RPMI8226 (cell line): ENCODE measurements at places on chromosomes 3 and 15.

DNA sequence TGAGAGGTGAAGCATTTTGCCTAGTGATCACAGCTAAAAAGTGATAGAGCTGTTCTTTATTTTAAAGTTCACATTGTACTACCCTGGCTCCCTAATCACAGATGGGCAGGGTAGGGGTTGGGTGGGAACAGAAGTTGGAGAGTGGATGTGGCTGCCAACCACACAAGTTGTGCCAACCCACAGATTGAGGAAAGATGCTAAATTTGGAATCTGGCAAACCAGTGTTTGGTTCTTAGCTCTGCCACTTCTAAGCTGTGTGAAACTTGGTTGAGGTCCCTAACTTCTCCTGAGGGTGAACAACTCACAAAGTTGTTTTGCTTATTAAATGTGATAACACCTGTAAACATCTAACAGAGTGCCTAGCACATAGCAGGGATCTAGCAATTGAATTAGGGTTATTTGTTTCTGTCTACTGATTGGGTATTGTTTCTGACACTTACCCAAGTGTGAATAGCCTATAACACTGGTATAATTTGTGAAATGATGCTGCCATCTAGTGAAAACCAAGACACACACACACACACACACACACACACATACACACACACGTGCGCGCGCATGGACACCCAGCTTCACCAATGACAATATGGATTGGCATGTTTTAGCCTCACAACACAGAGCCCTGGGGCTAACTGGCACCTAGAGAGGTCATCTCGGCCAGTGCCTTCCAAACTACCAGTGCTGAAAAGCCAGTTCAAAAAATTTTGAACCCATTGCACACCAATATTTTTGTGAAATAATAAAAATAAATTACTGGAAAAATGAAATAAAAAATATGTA, 25.3 kb downstream of the ADGRG7 start:
- DNase-seq: peak; percentile 27

DNA sequence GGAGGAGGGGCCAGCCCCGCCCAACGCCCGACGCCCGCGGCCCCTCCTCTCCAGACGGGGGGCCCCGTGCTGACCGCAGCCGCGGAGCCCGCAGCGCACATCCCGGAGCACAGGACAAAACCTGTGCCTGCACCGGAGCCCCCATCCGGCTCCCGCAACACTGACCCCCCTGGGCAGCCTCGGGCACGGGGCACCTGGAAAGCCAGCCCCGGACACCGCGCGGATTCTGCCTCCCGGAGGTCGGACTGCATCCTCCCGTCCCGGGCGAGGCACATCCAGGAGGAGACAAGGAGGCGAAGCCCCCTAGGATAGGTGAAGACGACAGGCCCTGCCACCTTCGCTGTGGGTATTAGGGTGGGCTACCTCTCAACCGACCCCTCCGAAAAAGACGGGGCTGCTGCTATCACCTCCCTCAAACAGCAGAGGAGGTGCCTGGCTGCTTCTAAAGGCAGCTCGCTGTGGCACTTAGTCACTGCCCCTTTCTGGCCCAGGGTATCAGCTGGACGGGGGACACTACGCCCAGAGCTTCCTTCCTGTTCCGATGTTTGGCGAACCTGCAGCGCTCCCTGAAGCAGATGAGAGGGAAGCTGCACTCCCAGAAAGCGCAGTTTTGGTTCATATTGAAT, 10.6 kb downstream of the XXYLT1 start:
- DNase-seq: no peak

GRCh38 chr15:64685230-64685888, 90.0 kb downstream of the RBPMS2 start:
- no peak for DNase-seq

DNA sequence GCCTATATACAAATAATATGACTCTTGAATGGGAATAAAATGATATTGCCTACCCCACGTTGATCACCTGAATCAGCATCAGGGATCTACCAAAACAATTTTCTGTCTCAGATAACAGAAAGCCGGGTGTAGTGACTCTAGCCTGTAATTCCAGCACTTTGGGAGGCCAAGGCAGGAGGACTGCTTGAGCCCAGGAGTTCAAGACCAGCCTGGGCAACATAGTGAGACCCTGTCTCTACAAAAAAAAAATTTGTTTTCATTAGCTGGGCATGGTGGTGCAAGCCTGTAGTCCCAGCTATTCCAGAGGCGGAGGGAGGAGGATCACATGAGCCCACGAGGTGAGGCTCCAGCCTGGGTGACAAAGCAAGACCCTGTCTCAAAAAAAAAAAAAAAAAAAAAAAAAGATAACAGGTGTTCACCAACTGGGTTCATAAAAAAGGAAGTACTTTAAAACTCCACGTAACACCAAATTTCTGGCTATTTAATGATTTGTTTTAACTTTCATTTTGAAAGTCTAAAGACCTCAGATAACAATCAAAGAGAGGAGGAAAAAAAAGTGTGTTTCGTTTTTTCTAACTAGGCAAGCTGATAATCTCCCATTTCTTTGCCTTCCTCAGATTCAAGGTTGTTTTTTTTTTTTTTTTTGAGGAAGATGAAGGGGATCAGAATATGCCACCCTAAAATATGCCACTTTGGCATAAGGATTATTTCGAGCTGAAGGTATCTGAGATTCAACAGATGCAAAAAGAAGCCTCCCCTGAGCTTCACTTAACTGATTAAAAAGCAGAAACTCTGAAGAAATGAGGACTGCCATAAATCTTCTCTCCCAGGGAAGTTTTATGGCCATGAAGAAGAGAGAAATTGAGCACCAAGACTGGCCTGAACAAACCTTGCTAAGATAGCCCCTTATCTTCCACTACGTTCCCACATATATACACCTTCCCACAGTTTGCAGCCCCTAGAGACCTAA, 44.1 kb downstream of the TRANK1 start:
- no peak for DNase-seq

- DNase-seq: no peak
Measured at GRCh38 chr3:62109534-62109933, 263.8 kb downstream of the FEZF2 start.

DNA sequence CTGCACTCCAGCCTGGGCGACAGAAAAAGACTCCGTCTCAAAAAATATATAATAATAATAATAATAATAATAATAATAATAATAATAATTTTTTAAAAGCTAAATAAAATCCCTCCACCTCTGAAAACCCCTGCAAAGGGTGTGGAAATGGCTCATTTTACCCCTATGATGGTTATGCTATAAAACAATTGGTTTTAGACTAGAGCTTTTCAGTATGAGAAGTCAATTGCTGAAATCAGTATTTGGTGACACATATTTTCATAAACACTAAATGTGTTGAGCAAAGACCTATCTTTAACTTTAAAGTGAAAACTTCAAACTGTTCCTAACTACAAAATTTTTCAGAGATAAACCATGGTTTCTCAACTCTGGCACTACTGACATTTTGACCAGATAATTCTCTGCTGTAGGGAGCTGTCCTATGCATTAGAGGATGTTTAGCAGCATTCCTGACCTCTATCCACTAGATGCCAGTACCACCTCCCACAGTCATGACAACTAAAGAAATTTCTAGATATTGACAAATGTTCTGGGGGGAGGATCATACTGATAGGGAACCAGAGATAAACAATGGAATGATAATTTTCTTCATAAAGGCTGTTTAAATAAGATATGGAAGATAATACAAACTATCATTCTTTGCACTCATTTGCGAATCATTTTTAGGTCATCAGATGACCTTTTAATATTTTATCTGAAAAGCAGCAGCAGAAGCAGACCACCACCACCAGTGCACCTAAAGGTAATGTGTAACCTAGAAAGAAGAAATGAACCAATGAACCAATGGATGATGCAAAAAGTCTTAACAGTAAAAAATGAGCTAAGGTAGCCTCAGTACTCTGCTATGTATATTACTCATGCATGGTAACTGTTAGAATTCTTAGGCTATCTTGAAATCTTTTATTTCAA, 13.8 kb downstream of the PTPN9 start:
- no peak for DNase-seq

- no peak for DNase-seq
Measured at GRCh38 chr3:109903100-109903499, 565.8 kb upstream of the DPPA4 start.

DNA sequence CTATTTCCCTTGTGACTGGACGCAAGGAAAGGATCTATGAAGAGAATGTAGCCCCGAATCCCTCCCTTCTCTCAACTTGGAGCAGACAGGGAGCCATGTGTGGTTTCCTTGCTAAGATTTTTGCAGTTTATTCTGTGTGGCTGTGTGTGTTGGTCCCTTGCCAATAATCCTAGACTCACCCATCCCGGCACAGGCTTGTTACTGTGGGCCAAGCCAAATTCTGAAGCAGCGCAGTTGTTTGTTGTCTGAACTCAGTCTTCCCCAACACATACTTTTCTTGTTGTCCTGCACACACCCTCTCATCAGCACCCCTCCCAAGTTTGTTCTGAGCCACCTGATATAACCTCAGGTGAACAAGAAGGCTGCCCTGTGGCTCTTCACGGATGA, 193.3 kb upstream of the CTDSPL start:
- no peak for DNase-seq

DNA sequence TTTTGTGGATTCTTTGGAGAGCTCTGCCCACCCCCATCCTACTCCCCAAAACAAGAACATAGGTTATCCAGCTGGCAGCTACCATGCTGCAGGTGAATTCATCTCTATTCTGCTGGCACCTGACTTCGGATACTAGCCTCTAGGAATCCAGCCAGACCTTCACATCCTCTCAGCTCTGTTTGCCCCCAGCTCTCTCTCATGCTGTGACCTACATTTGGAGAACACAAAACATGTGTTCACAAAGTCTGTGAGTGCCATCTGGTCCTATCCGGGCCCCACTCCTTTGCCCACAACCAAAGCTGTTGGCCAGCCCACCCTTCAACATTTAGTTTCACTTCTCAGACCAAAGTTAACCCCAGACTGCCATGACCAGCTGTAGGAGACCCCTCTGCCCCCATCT, 89.4 kb upstream of the C3orf80 start:
- no peak for DNase-seq

- no peak for DNase-seq
Measured at GRCh38 chr3:5301651-5302297, 114.3 kb downstream of the EDEM1 start.

GRCh38 chr3:192156382-192156781, 571.0 kb downstream of the FGF12 start:
- no peak for DNase-seq

- no peak for DNase-seq
Measured at GRCh38 chr3:33146791-33147445, 33.1 kb downstream of the CRTAP start.

DNA sequence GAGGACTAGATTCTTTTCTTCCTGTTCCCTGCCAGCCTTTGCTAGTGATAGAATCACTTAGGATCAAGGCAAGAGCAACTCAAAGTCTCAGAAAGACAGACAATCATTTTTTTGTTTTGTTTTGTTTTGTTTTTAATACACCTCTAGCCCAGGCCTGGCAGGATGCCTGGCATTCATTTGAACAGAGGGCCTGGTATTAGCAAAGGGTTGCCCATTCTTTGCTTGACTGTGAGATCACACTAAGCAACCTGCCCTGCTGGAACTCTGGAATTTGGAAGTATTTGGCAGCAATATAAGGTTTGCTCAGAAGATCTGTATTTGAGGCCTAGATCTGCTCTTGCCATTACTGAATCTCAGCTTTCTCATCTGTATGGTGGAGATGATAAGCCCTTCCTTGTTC, 21.8 kb upstream of the ATP13A5 start:
- no peak for DNase-seq

DNA sequence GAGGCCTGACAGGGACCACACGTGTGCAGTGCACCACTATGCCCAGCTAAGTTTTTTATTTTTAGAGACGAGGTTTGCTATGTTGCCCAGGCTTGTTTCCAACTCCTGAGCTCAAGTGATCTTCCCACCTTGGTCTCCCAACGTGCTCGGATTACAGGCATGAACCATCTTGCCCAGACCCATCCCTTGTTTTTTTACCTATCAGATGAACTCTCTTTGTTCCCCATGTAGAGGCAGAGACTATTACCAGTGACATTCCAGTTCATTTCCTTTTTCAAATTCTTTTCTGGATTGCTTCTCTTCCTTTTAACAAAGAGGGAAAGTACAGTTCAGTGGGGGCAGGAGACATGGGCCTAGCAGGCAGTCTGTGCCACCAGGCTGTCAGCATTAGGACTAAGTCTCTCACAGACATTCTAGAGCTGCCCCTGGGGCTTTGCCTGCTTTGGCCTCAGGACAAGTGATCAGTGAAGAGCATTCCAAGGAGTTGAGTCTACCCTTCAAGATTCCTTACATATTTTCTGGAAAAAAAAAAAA, 103.5 kb upstream of the SLC7A14 start:
- DNase-seq: no peak

DNA sequence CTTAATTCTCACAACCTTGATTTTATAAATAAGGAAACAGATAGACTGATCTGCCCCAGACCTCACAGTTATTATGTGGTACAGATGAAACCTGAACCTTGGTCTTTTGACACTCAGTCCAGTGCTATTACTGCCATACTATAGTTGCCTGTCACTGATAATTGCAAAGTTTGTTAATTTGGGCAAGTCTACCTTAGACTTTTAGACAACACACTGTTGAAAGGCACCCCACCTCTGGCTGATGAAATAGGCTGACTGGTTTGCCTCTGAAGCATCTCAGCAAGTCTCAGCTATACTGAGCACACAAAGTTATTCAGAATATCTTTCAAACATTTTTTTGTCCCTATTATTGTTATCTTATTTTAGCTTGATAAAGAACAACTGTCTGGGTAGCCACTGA, 53.1 kb upstream of the MAP4 start:
- no peak for DNase-seq

GRCh38 chr3:178510496-178510895, 25.7 kb upstream of the KCNMB2 start:
- no peak for DNase-seq

DNA sequence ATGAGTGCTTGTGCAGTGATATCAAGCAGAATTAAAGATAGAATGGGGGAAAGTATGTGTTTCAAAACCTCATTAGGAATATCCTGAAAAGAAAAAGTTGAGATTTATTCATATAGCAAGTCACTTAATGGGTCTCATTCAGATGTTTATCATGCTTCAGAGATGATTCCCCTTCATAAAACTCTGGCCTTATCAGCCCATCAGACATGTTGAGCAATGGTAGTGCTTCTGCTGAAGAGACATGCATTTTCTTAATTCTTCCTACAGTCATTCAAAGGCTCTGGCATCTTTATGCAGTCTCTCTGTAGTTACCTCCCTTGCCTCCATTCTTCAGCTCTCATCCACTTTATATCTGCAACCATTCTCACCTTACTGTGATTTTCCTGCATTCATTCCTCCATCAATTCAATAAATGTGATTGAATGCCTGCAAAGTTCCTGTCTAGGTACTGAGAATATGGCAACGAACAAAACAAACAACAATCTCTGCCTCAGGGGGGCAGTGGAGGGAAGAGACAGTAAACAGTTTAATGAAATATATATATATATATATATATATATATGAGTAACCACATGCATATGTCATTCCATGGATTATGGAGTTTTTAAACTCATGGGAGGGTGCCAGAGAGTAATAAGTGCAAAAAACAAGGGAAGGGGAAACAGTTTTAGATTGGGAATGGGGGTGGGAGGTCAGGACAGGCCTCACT, 138.5 kb downstream of the NECTIN3 start:
- DNase-seq: no peak

GRCh38 chr3:19970327-19970726, 23.4 kb downstream of the RAB5A start:
- DNase-seq: no peak
